Pulmonary artery endothelial cell (primary cell): ENCODE measurements at places on chromosomes 4 and X.

DNA sequence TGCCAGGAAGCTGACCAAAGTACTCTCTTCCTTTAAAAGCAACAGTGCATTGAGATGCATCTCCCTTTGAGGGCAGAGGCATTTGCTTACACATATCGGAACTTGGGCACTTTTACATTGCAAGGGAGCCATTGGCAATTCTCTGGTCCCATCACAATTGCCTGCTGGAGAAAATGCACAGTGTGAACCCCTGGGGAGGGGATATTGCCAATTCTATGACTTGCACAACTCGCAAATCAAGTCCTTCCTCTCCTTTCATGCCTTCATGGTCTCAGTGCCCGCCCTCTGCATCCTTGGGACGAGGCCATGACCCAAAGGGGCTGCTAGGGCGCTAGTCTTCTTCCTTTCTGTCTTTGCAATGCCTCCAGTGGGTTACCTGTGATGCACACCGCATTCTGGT is 14.9 kb upstream of the PDZD4 start:
- DNase-seq, result no peak

DNA sequence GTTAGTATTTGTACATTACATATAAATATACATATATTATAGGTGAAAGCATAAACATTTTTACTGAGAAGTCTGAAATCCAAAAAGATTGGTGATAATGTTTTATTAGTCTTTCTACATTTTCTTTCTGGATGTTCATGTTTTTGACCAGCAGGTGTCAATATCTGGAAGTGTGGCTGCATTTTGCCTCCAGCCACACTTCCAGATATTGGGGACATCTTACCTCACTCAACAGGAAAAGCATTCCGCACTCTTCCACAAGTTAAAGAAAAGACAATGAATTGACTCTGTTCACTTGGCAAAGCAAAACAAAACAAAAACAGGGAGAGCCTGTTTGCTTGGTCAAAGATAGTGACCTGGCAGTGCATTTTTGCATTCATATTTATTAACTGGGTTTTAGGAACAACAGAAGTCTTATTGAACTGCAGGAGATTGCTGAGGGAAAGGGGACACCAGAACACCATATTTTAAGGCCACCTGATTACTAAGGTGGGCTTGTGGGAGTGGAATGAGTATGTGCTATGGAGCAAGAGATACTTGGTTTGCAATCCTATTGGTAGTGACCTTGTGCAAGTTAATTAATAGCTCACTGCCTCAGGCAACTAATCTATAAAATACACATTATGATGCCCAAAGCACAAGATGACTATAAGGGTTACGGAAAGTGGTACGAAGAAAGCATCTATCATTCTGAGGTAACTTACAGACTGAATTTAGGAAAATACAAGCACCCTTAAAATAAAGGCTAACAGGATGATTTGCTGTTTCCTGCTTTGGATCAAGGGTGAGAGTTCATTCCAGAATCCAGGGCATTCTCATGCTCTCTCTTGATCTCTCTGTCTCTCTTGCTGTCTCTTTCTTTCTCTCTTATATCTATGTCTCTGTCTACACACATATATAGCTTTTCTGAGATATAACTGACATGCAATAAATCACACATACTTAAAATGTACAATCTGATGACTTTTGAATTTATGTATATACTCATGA is 389.9 kb upstream of the EMCN start:
- no peak for DNase-seq

- DNase-seq, result no peak
These were observed 2222.3 kb upstream of the AGA start for GRCh38 chr4:179664430-179665027.

- no peak for DNase-seq
These were observed 7.9 kb downstream of the BDH2 start for GRCh38 chr4:103091601-103092223.

DNA sequence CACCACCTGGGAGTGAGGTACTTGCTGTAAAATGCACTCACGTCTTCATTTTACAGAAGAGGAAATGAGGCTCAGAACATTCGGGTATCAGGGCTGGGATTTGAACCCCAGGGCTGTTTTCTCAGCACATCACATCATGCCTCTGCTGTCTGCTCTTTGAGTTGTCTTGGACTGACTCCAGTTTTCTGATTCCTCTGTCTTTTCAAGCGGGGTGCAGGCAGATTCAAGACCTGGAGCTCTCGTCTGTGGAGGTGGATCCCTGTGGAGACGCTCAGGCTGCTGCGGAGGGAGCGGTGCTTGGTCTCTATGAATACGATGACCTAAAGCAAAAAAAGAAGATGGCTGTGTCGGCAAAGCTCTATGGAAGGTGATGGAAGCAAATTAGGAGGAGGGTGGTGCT is 6.3 kb downstream of the LAP3 start:
- no peak for DNase-seq
